ENCODE measurements at places on chromosomes 13 and 19.
A peak's percentile ranks its signal among the peaks of the same experiment; 100 is the strongest.

DNA sequence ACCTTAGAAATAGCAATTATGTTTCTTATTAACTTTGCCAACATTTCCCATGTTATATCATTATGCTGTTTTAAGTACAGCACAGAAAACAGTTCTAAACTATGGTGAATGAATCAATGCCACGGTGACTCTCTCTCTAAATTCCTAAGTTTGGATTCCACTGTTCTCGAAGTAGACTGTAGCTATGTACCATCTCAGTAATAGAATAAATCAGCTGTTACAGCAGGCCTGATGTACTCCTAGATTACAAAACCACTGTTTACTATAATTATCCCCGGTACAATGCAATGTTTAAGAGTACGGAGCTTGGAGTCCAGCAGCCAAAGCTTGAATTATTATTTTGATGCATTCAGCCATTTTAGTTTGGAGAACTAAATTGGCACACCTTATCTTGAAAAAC, 476.3 kb upstream of the SLITRK1 start:
- DNase-seq, result no peak

DNA sequence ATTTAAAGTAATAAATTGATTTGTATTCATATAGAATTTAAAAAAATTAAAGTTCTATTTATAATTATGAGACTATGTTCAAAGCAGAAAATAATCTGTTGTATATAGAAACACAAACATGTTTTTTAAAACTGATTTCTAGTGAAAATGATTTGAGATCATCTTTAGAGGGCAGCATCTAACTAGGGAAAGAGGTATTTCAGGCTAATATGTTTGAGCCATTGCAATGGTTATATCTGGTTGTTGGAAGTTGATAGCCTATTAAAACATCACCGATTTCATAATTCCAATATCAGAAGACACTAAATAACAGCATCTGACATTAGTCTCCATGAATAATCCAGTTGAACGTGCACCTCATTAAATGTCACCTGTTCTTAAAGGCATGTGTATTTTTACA, 79.8 kb upstream of the SLITRK6 start:
- DNase-seq, result no peak

GRCh38 chr13:43698758-43699157, 88.0 kb downstream of the ENOX1 start:
- no peak for DNase-seq

DNA sequence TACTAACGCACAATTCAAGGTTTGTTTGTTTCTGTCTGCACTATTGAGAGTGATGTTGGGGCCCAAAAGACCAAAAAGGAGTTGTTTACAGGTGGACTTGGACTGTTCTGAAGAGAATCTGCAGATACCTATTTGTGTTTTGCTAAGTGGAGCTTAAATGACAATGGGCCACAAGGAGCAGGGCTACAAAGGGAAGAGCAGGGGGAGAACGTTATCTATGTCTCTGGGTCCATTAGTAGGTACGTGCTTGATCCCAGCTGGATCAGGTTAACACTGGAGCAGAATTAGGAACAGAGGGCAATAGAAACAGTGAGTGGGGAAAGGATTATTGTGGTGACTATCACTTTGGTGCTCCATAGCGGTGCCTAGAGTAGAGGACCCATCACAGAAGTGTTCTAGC, 22.5 kb downstream of the NBEA start:
- no peak for DNase-seq

DNA sequence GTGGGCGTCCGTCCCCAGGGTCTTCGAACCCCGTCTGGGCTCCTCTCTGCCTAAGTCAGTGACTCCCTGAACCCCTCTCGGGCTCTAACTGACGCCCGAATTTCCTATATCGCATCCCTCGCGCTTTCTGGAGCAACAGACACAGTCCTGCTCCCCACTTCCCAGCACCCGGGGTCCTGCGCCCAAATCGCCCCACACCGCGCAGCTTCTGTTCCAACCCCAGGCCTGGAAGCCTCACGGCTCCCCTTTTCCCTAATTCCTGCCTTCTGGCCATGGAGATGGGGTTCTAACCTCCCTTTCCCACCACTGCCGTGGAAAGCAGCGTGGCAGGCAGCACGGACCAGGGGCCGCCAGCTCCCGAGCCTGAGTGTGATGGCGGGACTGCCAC, 1.6 kb upstream of the GRTP1 start:
- DNase-seq, result no peak

- no peak for DNase-seq
Measured at GRCh38 chr13:44769686-44770085, 193.6 kb upstream of the TSC22D1 start.

DNA sequence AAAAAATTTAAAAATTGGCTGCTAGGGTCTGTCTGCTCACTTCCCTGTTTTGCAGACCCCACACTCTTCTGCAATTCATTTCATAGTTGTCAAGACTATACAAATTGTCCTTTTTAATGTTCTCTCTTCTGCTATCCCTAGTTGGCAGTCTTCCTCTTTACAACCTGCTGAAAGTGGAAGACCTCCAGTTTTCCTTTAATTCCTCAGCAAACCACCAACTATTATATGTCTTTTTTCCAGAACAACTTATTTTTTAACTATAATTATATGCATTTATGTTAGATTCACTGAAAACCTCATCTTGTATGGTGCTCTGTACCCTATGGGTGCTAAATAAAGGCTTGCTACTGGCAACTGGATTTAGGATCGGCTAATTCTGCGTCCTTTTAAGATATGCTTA, 1.1 kb upstream of the PHF11 start:
- DNase-seq, result no peak

GRCh38 chr13:50123515-50123861, 108.2 kb downstream of the KCNRG start:
- no peak for DNase-seq

DNA sequence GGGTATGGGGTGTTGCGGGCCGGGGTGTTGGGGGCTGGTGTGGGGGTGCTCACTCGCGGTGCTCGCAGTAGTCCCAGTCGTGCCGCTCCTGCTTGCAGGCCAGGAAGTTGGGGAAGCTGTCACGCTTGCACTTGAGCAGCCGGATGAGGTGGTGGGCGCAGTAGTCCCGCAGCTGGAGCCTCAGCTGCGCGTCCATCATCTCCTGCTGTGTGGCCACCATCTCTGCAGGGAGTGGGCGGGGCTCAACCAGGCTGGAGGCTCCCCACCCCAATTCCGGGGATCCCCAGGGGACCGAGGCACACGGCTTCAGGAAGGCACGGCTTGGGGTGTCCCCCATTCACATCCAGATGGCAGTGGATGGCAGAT, 5.2 kb downstream of the NDUFB7 start:
- DNase-seq, result no peak

DNA sequence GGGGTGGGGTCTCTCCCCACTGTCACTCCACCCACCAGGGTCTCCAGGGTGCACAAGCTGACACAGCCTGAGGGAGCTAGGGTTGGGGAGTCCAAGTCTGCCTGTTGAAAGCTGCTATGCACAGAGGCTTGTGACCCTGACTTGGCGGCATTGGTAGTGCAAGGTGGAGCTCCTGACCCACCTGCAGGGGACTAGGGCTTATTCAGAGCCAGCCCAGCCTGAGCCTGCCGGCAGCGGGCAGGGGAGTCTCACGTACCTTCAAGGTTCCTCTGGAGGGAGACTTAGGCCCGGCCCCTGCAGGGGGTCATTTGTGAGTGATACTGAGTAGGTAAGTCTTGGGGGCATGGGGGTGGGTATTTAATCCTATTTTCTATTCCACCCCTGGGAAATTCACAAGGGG, 4.7 kb downstream of the KCTD15 start:
- no peak for DNase-seq

GRCh38 chr13:100262404-100262803, 173.5 kb downstream of the PCCA start:
- no peak for DNase-seq

GRCh38 chr13:60261432-60262351, 98.0 kb upstream of the DIAPH3 start:
- no peak for DNase-seq

DNA sequence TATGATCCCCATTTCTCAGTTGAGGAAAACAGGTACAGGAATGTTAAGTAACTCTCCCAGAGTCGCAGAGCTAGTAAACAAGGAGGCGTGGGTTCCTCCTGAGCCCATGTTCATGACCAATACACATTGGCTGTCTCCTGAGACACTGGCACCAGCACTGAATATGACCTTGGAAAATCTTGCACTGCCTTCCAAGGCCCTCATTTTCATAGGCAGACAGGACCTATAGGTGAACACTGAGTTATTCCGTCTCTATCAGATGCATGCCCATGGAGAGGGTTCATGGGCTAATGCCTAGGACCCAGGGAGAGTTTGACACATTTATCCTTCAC, 504.8 kb downstream of the RFC3 start:
- DNase-seq, result no peak

- DNase-seq, result no peak
Measured at GRCh38 chr13:49821216-49822009, 28.9 kb upstream of the KPNA3 start.

GRCh38 chr19:33683881-33684537, 62.3 kb downstream of the CHST8 start:
- DNase-seq, result no peak

GRCh38 chr13:25095851-25096453, at the start of gene PABPC3:
PABPC3 (plus strand) TSS chr13:25096136; CDS start chr13:25096199, 63 bp downstream.
- DNase-seq, result no peak

DNA sequence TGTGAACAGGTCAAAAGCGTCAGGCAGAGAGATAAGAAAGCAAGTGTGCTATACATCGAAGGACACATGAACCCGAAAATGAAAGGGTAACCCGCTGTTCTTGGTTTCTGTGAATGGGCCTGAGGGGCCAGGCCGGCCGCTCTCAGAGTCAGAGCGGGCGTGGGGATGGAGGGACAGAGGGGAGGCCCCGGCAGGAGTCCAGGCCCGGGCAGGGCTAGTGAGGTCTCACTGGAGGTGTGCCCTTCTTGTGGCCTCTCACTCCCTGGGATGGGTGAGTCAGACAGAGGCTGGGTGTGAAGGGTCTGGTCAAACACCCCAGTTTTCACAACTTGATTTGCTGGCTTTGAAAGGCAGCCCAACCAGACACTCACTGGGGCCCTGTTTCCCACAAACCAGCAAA, 17.4 kb upstream of the NDUFS7 start:
- DNase-seq, result no peak

- DNase-seq, result no peak
Measured at GRCh38 chr13:99298056-99298455, 9.1 kb downstream of the GPR183 start.

- no peak for DNase-seq
Measured at GRCh38 chr13:91328726-91329125, 18.8 kb upstream of the MIR17HG start.

- DNase-seq, result no peak
Measured at GRCh38 chr13:101915755-101916107, 463.3 kb downstream of the ITGBL1 start.

DNA sequence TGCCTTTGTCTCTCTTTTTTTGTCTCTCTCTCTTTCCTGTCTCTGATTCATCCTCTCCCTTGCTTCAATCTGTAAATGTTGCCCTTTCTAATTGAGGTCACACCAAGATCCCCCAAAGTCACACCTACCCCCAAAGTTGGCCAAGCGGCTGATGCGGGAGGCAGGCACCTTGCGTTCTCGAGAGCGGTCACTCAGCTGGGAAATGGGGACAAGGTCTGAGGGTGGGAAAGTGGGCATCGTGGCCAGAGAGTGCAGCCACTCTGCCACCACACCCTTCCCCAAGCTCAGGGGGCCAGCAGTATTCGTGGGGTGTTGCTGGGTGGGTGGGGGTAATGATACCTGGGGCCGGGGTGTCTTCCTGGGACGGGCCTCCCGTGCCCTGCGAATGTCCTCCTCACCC, 2.7 kb downstream of the COQ8B start:
- DNase-seq, result no peak

GRCh38 chr13:74891610-74892009, 590.4 kb downstream of the TBC1D4 start:
- no peak for DNase-seq

- DNase-seq, result no peak
Measured at GRCh38 chr13:95023405-95023804, 277.8 kb downstream of the ABCC4 start.

DNA sequence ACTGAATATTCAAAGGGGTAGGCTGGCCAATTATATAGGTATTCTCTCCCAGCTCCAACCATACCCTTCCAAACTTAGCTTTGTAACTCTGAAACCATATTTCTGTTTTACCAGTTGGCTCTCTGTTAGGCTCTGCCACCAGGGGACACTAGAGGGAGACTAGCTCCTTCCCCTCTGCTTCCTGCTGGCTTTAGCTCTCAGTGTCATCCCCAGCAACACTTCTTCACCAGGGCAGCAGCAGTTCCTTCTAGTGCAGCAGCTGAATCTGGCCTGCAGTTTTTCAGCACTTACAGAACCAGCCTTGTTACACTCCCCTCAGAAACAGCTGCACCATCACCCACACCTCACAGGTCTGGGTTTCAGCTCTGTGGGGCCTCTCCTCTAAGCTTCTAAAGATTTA, 51.0 kb upstream of the DOCK9 start:
- no peak for DNase-seq

GRCh38 chr13:56850852-56851251, 289.9 kb upstream of the PRR20A start:
- DNase-seq, result no peak

DNA sequence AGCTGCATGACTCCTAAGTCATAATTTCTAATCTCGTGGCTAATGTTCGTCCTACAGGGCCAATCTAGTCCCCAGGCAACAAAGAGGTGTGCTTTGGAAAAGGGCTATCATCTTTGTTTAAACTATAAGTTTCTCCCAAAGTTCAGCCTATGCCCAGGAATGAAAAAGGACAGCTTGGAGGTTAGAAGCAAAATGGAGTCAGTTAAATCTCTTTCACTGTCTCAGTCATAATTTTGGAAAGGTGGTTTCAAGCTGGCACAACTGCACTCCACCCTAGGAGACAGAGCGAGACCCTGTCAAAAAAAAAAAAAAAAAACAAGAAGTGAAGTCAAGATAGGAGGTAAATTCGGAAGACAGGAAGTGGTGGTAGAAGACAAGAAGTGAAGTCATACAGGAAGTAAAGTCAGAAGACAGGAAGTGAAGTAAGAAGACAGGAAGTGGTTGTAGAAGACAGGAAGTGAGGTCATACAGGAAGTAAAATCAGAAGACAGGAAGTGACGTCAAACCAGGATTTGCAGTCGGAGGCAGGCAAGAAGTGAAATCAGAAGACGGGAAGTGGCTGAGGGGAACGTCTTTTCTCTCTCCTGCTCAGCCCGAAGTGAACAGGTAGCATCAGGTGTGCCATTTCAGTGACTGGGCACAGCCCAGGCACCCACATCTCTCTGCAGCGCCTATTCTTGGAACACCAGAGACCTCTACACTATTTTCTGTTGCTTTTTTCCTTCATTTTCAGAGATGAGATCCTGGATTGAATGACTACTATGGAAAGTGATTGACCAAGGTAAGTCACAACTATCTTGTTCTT, 32.2 kb downstream of the GP6 start:
- DNase-seq, result peak; percentile 37

DNA sequence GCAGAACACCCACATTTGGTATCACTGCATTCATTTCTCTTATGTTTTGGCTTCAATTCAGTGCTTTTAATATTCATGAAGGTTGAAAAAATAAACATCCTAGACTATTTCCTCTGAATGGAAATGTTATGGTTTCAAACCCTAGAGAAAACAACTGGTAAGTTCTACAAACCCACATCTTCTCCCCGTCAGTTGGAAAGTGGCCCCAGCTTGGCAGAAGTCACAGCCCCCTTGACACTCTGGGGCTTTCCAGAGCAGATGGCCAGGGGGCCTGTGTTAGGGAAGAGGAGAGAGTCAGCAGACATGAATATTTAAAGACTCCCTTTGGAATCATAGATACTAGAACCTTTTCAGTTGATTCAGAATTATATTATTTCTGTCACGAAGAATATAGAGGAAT, 123.9 kb downstream of the SHISA2 start:
- no peak for DNase-seq
